ENCODE measurements at places on chromosomes 7 and 10.

- no peak for DNase-seq
Observed at GRCh38 chr7:78493401-78493800, 694.8 kb downstream of the PHTF2 start.

DNA sequence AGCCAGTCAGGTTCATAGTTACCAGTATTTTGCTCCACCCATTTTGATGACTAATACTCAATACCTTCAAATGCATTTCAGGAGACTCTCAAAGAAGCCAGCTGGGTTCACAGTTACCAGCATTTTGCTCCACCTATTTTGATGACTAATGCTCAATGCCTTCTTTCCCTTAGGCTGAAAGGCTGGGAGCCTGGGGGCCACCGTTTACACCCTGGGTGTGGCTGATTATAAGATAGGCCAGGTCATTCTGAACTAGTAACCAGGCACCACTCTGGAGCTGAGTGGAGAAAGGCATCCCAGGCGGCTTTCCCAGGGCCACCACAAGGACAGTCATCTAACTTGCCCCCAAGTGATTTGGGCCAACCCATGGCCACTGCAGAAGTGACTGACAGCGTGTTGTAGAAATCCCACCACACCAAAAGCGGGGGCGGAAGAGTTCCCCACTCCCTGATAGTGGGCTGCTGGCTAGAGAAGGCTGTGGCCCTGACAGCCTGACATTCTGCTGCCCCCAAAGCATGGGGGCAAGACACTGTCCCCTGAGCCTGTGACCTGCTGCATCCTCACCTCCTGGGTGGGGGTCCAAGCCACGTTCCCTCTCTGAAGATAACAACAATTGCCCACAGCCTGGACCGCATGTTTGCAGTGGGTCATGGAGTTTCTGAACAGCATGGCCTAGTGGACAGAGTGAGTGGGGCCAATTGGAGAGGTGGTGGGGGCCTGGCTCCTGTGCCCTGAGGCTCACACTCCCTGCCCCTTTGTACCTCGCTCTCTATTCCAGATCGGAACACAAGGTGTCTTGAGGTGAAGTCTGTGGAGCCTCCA is 23.0 kb upstream of the ZNF488 start:
- DNase-seq: peak; percentile 96

DNA sequence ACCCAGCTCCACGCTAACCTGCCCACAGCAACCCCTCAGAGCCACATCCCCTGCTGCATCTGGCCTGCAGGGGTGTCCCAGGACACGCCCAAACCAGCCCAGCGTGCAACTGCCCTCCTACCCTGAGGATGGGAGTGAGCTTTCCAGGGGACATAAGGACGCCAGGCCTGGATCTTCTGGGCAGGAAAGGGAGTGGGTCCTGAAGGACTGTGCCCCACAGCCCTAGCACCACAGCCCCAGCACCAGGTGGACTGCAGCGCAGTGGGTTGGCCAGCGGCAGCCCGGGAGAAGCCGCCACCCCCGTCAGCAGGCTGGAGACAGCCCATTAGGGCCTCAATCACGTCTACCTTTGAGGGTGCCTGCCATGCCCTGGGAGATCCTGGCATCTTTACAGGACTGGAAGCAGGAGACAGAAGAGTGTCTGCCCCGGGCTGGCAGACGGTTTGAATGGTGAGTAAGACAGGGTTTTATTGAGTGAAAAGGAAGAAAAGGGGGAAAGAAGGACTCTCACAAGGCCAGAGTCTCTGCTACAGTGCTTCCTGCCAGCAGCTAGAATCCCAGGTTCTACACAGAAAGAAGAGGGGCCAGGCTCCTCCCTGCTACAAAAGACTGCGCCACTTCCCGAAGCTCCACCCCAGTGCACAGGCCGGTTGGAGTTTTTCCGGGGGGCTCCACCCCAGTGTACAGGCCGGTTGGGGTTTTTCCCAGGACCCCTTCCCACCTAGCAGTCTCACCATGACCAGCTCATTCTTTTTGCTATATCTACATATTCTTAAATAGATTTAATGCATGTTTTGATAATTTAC is 69.8 kb upstream of the KCTD7 start:
- no peak for DNase-seq

DNA sequence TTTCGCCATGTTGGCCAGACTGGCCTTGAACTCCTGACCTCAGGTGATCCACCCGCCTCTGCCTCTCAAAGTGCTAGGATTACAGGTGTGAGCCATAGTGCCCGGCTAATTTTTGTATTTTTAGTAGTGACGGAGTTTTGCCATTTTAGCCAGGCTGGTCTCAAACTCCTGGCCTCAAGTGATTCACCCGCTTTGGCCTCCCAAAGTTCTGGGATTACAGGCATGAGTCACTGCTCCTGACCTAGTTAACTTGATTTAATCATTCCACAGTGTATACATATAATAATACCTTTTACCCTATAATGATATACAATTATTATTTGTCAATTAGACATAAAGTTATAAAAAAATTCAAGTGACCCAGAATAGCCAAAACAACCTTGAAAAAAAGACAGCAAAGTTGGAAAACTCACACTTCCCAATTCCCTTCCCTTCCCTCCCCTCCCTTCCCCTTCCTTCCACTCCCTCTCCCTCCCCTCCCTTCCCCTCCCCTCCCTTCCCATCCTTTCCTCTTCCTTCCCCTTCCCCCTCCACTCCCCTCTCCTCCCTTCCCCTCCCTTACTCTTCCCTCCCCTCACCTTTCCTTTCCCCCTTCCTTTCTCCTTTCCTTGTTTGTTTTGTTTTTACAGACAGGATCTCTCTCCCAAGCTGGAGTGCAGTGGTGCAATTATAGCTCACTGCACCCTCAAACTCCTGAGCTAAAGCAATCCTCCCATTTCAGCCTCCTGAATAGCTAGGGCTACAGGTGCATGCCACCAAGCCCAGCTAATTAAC is 14.8 kb upstream of the ZMIZ2 start:
- peak; percentile 56 for DNase-seq

GRCh38 chr7:138886501-138886917 is 88.5 kb upstream of the ATP6V0A4 start:
- DNase-seq: peak; percentile 36

- DNase-seq: no peak
Observed at GRCh38 chr7:120273476-120273975, 551 bp downstream of the KCND2 start.

GRCh38 chr7:120733143-120733542 is 124.8 kb downstream of the TSPAN12 start:
- peak; percentile 50 for DNase-seq

GRCh38 chr7:151896086-151896485 is 19.2 kb upstream of the PRKAG2 start:
- no peak for DNase-seq

DNA sequence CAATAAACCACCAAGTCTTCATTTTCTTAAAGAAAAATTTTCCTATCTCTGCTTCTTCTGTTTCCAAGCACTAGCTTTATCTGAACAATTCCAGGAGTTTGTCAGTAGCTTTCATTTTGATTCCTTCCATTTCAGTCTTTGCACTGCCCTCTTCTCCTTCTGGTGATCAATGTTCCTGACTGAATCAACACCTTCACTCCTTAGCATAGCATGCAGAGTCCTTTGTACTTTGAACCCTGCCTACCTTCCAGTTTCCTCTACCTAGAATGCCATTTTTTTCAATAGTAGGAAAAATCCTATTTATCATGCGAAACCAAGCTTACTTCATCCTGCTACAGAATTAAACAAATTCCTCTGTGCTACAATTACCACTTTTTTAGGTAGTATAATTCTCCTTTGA is 1.9 kb upstream of the C10orf88 start:
- no peak for DNase-seq

GRCh38 chr7:70033226-70033625 is 435.0 kb downstream of the AUTS2 start:
- no peak for DNase-seq

DNA sequence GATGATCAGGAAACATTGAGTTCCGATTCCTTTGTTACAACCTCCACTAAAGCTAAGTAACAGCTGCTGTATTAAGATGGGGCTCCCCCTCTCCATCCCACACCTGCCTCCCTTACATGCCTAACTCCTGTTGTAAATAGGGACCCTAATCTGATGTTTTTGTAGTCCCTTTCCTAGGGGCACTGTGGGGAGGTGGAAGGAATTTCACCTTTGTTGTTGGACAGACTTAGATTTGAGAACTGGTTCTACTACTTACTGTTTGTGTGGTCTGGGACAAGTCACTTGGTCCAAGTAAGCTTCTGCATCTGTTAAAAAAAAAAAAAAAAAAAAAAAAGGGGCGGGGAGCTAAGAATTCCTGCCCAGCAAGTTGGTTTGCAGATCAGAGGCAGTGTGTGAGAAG is 42.6 kb downstream of the KIAA1217 start:
- DNase-seq: peak; percentile 52

DNA sequence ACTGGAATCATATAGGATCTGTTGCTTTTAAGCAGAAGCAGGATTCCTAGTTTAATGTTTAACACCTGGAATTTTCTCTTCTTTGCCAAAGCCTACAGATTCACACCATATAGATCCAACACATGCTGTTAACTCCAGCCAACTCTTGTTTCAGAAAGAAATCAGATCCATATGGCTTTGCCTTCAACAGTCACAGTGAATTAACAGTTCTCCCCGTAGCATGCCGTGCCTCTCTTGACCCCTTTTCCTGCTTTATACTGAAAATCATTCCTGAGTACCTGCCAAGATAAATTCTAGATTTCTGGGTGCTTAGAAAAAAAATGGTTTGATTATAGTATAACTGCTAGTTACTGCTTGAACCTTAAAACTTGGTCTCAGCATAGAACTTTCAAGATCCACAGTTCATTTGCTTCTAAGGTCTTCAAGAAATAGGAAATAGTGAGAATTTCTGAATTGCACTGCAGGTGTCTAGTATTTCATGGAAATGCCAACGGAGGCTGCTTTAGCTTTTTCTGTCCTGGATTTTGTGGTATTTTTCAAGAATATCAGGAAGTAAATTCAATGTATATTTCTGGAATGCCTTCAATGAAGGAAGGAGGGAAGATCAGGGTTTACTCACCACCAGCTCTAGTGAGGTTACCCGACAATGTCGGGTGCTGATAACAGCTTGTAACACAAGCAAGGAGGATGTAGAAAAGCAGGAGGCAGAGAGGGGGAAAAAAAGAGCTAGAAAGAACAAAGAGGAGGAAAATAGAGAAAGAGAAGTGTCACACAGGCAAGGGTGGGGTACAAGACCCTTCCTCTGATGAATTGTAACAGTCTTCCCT is 6.6 kb downstream of the AASS start:
- peak; percentile 7 for DNase-seq

DNA sequence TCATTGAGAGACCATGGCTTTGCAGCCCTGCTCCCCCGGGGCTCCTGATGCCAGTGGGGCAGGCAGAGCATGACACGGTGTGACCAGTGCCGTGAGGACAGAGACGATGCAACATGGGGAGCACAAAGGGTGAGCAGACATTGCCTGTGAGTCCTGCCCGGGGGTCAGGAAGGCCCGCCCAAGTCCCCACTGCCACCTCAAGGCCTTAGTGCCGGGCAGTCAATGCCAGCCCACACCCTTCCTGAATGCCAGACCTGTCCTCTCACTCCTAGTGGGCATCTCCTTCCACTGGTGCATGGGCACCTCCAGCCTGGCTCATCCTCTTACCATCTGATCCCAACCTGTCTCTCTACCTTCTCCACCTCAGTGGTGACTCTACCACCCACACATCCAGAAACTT is 157.9 kb upstream of the ZMIZ1 start:
- no peak for DNase-seq

DNA sequence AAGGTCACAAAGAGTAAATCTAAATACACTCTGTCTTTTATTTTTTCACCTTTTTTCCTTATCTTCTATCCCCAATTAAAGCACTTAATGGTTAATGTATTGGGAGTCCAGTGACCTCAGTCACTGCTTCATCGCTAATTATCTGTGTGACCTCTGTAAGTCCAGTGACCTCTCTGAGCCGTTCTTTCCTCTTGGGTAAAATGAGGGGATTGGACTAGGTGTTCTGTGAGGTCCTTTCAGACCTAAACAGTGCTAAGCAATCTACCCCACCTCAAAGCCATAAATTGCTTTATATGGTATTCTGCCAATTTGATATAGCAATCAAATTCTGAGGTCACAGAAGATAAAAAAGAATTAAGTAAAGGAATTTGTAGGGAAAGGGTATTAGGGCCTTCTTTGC is 3.9 kb upstream of the SFMBT2 start:
- no peak for DNase-seq

DNA sequence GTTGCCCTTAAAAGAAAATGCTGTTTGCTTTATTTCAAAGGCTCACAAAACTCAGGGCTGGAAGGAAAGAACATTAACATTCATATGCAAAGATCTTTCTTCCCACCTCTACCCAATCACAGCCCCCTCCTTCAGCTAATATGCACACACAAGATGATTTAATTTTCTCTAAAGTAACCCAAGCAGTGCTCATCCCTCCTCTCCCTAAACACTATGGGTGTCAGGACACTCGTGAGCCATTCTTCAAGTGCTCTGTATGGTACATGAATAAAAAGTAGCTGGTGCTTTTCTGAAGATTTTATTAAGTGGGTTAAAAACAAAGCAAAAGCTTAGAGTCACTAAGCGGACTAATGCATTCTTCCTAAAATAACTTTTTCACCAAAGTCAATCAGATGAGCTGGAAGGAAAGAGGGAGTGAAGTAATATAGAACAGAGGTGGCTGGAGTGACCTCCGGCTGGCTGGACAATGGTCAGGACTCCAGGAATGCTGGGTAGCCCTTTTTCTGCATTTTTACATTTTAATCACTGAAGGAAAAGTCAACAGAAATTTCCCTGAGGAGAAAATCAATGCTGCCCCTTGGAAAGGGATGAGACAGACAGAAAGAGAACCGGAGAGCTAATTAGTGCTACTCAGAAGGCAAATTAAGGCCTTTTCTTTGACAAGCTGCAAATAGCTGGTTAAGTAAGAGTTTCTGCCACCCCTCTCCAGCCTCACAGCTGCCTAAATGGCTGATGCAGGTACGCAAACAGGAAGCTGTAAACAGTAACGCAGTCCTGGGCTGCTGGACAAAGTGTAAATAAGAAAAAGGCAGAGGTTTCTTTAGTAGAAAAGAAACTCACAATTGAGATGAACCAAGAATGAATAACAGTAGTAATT is 6.6 kb downstream of the DGKI start:
- no peak for DNase-seq

DNA sequence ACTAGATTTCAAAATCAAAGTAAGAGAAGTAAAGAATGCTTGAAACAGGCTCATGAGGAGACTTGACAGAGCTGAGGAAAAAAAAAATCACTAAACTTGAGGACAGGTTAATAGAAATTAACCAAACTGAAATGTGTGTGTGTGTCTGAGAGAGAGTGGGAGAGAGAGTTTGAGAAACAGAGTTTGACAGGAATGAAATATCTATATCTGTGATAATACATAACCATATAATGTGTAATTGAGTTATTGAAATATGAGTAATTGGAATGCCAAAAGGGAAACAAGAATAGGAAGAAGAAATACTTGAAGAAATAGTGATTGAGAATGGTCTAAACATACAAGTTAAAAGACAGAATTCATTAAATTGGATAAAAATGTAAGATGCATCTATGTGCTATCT is 268.0 kb upstream of the CHRM2 start:
- DNase-seq: no peak

Measured in trophoblast cell (in vitro differentiated cells and primary cell).